ENCODE measurements at places on chromosomes 5 and 9.
A peak's percentile ranks its signal among the peaks of the same experiment; 100 is the strongest.

- no peak for DNase-seq
These were observed 80.1 kb upstream of the DMAC1 start for GRCh38 chr9:7879551-7880245.

DNA sequence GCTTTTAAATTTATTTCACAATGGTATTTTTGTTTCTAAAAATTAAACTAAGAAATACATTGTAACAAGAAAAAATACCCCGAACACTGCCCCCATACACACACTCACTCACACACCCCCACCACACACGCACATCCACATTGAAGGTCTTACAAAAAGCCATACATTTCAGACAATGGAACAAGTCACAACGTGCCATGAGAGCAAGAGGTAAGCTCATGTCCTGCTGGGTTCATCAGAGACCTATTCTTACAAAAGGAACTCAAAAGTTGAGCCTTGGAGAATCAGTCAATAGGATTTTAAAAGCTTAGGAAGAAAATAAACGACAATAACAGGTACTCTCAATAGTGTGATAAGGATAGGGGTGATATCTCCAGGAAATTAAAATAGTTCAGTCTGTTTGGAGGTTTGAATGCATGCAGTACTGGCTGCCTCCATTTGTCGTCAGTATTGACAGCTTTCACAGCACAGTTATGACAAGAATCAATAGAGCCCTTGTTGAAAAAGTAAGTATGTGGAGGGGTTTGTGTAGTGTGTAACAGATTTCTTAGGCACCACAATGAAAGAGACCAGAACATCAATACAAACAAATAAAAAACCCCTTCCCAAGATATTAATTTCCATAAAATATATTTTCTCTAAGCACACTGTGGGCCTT lies 1826.2 kb upstream of the CDH6 start:
- DNase-seq = no peak

DNA sequence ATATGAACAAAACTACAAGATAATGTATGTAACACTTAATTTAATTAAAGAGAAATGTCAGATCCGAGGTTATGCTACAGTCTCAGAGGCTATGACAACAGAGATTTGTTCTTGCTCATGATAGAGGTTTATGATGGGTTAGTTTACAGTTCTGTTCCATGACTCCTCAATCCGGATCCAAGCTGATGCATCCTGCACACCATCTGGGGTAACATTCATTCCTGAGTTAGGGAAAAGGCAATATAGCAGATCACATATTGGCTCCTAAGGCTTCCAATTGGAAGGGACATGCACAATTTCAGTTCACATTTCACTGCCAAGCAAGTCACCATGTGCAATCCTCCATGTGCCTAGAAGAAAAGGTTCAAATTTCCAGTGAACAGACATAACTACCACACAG lies 40.4 kb downstream of the ABLIM3 start:
- no peak for DNase-seq

GRCh38 chr9:127104581-127105311 lies 17.7 kb downstream of the ANGPTL2 start:
- DNase-seq = no peak

- DNase-seq = peak; percentile 28
These were observed 7.4 kb downstream of the SLC12A7 start for GRCh38 chr5:1104327-1105006.

DNA sequence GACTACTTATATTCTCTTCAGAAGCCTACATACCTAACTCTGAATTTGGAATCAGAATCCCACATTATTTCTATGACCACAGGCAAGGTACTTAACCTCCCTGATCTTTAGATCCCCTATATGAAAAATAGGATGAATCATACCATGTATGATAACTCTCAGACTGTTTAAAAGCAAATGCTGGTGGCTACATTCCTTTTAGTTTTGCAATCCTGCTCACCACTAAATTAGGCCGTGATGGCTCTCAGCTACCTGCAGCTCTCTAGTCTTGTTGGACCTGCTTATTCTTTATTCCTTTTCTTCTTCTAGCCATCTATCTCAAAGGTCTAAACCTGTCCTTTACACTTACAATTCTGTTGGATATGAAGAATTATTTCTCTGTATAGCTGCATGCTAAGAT lies 303.4 kb upstream of the ATP10B start:
- no peak for DNase-seq

DNA sequence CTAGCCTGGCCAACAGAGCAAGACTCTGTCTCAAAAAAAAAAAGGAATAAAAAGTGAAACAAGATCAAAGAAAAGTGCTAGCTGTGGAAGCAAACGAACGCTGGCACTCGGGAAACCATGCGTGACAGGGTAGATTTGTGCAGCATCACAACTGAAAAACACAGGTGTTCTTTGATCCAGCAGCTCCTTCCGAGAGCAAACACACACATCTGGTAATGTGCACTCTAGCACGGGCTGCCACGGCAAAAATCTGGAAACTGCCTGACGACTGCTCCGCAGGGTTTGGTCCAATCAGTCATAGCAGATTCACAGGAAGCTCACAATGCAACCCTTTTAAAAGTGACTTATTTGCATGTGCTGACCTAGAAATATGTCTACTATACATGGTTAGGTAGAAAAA lies 80.0 kb downstream of the SYK start:
- no peak for DNase-seq

- DNase-seq = no peak
These were observed 46.5 kb downstream of the STOM start for GRCh38 chr9:121323449-121324151.

DNA sequence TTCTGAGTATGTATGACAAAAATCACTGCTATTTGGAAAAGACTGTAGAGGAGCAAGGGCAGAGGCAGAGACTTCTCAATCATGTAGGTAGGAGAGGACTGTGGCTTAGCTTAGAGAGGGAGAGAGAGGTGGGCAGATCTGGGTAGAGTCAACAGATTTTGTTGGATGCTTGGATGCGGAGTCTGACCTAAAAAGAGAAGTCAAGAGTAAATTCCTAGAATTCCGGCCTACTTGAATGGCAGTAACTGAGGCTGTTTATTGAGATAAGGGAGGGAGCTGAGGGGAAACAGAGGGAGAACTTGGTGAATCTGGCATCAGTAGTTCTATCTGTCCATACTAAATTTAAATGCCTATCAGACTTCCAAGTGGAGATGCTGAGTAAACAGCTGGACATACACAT lies 2.4 kb downstream of the TICAM2 start:
- no peak for DNase-seq

DNA sequence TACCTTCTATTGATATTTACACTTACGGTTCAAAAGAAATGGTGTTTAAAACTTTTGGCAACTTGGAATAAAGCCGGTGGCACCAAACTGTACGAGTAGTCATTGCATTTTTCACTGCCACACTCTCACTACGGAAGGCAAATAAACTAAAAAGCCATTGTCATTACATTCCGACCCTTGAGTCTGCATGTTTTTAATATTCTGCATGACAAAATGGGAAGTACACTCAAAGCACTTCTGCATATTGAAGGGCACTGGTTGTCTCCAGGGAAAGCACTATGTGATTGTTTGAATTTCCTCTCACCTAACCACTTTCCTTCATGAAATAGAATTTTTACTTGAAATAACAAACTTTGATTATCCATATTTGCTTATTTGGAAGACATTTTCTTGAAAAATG lies 426.3 kb downstream of the CETN3 start:
- DNase-seq = no peak

- DNase-seq = no peak
These were observed 184.0 kb downstream of the SLF1 start for GRCh38 chr5:94802450-94802849.

DNA sequence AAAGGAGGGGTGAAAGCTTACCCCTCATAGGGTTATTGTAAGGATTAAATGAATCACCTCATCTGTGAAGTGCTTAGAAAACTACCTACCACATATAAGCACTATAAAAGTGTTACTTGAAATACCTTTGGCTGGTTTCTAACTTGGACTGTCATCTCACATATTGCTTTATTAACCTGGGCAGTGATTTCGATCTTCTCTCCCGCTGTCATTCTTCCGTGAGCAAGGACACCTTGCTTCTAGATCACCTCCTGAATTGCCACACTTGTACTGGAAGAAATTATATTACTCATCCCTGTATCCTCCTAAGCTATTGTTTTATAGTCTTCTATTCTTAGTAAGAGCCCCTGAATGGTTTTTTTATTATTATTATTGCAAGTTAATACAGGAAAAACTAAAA lies 34.0 kb upstream of the GRAMD2B start:
- DNase-seq = no peak

GRCh38 chr9:98694943-98695342 lies 13.8 kb downstream of the GABBR2 start:
- no peak for DNase-seq

DNA sequence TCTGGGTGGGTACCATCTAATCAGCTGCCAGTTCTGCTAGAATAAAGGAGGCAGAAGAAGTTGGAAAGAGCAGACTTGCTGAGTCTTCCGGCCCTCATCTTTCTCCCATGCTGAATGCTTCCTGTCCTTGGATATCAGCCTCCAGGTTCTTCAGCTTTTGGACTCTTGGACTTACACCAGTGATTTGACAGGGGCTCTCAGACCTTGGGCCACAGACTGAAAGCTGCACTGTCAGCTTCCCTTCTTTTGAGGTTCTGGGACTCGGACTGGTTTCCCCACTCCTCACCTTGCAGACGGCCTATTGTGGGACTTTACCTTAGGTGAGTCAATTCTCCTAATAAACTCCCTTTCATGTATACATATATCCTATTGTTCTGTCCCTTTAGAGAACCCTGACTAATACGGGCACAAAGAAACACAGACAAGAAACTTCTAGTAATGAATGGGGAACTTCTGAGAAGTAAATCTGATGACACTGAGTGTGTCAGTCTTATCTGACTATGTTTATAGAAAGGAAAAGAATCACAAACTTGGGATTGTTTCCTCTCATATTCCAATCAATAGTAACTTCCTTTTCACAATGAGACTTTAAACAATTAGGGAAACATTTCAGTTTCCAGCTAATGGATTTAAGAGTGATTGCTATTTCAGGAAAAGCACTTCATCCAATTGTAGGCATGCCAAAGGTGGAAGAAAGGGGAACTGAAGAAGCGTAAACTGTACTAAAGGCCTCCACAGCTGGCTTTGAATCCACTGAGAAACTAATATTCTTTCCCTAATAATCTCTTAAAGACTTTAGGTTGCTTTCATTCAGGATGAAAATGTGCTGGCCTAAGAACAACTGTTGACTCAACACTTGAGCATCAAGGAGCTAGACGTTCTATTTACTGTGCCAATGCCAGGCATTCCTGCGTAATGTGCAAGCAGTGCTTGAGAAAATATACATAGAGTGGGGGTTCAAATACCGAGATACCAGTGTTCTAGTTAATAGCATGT lies 127.9 kb upstream of the PTGER4 start:
- no peak for DNase-seq

GRCh38 chr9:4821133-4821532 lies 28.4 kb downstream of the RCL1 start:
- DNase-seq = no peak

DNA sequence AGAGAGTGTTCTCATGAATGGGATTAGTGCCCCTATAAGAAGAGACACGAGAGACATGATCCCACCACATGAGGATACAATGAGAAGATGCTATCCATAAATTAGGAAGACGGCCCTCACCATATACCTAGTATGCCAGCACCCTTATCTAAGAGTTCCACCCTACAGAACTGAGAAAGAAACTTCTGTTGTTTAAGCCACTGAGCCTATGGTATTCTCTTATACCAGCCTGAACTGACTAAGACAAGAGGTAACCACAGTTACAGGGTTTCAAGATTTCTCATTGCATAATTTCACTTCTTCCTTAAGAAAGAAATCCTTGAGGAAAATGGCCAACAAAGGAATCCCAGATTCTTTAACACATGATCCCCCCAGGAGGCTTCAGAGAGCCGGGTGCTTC lies 412.4 kb downstream of the NTRK2 start:
- DNase-seq = no peak

DNA sequence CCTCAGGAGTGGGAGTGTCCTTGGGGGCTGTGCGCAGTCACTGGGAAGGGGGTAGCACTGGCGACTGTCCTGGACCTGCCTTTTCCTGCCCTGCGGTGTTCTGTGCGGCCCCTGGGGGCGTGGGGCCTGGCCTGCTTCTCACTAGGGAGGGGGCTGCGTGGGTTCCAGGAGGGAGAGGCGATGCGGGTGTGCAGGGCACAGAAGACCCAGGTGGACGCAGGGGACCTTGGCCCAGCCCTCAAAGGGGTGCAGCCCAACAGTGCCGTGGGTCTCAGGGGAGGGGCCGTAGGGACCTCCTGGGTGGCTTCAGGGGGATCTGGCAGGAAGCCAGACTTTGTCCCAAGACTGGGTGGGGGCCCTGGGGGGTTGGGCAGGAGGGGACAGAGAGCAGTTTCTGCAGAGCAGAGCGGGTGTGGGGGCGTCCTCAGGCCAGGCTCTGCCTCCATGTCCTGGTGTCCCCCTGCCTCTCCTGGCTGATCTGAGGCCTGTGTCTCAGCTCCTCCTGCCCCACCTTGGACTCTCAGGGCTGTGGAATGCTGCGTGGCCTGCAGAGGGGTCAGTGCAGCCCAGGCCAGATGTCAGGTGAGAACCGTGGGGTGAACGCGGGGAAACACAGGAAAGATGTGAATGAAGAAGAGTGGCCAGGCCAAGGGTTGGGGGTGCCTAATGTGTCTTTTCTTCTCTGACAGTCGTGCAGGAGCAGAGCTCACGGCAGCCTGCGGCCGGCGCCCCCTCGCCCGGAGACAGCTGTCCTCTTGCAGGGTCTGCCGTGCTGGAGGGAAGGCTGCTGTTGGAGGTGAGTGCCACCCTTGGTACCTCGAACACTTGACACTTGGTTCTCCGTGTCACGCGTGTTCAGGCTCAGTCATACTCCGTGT lies 54.6 kb downstream of the AHRR start:
- DNase-seq = no peak

DNA sequence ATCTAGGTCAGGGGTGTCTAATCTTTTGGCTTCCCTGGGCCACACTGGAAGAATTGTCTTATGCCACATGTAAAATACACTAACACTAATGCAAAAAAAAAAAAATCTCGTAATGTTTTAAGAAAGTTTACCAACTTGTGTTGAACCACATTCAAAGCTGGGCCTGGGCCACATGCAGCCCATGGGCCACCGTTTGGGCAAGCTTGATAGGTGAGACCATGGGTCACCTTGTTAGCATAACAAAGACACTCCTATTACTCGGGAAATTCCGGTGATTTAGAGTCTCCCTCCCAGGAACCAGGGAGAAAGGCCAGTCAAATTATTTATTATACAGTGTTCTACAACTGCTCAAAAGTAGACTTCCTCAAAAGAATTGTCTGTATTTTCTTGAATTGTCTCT lies 12.7 kb downstream of the RECK start:
- DNase-seq = no peak

GRCh38 chr9:87569518-87569917 lies 71.9 kb downstream of the DAPK1 start:
- no peak for DNase-seq

- DNase-seq = no peak
These were observed 29.4 kb downstream of the DROSHA start for GRCh38 chr5:31502506-31502905.
